ENCODE measurements at places on chromosomes 13 and 19.

DNA sequence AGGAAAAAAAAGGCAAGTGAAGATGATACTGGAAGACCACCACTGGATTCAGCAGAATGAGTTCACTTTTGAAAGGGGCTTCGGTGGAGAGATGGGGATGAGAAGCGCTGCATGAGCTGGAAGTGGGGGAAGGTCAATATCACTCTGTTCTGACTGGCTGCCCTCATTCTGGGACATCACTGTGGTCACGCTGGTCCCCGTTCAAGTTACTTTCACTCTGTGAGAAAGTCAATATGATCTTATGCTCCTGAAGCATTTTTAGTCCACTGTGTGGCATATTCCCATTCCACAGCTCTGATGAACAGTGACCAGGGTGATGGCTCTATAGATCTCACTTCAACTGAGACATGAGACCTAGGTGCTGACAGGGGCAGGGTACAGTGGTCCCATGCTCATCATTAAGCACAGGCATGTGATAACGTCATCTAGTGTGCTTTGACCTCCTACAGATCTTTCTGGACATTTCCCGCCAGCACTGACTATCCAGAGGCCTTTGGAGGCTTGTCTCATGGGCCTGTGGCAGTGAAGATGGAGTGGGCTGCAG, 40.2 kb upstream of the GPR183 start:
- DNase-seq: no peak

DNA sequence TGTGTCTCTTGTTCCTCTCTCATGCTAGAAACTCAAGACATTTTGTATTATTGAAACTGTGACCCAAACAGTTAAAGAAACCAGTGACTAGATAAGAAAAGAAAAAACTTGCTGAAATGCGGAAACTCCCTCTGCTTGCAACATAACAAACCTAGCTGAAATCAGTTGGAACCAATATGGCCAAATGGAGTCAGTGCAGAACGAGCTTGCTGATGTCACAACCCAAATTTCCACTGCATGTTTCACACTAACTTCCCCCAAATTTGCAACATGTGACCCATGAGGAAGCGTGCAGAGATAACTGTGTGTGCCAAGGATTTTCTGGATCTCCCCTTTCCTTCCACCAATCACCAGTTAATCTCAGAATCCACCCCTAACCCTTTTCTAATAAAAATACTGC, 208.0 kb downstream of the DLEU7 start:
- no peak for DNase-seq

DNA sequence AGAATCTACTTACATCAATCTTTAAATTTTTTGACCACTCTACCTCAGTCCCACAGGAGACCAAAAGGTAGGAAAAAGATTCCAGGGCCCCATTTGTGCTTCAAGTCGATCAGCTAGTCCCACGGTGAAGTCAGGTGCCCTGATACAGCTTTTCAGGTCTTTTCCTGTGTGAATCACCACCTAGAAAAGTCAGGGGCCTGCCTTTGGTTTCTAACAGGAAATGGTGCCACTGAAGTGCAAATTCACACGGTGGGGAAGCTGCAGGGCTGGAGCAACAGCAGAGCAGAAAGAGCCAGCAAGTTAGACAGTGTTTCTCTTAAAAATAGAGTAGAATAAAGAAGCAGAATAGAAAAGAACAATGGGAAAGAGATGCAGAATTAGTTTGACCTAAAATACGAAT, 107.5 kb downstream of the KLF12 start:
- peak; percentile 60 for DNase-seq

DNA sequence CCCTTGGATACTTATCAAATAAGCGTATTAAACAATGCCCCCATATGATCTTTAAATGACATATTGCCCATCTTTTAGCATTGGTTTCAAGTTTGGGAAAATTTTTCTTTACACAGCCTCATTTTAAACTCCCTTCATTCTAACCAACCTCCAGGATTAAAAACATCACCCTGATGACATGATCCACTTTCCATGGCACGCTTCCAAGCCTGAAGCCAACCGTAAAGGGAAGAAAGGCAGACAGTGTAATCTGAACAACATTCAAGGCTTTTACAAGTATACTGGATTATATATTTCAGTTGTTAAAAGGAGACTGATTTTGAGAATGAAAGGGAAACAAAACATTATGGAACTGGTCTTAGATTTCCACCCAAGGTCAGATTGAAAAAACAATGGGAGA, 1721.9 kb downstream of the OLFM4 start:
- no peak for DNase-seq

DNA sequence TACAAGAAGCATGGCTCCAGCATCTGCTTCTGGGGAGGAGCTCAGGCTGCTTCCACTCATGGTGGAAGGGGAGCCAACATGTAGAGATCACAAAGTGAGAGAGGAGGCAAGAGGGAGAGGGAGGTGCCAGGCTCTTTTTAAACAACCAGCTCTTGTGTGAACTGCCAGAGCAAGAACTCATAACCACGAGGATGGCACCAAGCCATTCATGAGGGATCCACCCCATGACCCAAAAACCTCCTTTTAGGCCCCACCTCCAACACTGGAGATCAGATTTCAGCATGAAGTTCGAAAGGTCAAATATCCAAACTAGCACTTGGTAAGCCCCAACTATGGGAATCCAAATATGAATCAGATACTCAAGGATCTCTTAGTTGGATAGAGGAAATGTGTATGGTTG, 131.2 kb downstream of the RXFP2 start:
- DNase-seq: no peak

DNA sequence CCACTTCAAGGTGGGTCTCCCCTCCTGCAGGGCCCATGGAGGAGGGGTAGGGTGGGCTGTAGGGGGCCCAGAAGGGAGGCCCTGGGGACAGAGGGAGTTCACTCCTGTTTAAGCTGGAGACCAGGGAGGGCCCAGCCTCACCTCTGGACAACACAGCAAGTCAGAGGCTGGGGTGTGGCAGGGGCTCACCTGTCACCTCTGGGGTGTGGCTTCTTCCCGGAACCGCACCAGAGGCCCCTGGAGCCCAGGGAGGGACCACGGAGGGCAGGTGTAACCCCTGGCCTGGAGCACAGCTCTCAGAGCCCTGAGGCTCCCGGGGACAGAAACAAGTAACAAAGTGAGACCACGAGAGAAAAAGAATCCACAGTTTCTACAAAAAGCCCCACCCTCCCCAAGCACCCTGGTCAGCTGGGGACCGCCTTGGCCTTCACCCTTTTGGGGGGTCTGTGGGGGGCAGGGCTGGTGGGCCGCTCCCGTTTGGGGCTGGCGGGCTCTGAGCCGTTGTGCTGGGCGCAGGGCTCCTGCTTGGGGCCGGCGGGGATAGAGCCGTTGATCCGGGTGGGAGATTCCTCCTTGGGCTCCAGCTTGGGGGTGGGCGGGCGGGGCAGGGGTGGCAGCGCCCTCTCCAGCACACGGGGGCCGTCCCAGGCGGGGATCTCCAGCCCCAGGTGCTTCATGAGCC, 8.0 kb downstream of the SIRT6 start:
- DNase-seq: no peak

GRCh38 chr19:48487948-48488347, 18.8 kb downstream of the CYTH2 start:
- no peak for DNase-seq

- no peak for DNase-seq
Observed at GRCh38 chr13:24356837-24357236, 47.5 kb downstream of the C1QTNF9 start.

DNA sequence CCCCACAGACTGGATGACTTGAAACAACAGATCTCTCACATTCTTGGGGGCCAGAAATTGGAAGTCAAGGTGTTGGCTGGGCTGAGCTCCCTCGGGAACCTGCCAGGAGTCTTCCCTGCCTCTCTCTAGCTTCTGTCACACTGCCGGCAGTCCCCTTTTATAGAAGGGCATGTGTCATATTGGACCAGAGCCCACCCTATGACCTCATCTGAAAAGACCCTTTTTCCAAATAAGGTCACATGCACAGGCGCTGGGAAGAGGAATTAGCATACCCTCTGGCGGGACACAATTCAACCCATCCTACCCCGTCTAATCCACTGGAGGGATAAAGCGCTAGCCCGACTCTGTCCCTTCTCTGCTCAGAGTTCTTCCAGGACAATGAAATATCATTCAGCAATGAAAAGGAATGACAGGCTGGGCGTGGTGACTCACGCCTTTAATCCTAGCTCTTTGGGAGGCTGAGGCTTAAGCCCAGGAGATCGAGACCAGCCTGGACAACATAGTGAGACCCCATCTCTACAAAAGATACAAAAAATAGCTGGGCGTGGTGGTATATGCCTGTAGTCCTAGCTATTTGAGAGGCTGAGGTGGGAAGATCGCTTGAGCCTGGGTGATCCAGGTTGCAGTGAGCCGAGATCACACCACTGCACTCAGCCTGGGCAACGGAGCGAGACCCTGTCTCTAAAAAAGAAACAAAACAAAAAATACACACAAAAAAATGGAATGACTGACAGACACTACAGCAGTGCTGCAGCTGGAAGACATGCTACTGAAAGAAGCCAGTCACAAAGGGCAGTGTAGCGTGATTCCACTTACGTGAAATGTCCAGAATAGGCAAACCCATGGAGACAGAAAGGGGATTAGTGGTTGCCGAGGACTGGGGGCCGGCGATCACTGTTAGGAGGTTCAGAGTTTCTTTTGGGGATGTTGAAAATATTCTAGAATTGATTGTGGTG, 28.5 kb downstream of the MEIS3 start:
- DNase-seq: no peak

- DNase-seq: no peak
Observed at GRCh38 chr19:46441866-46442265, 13.1 kb upstream of the PNMA8C start.

GRCh38 chr13:23354520-23354919, 79.0 kb downstream of the SACS start:
- no peak for DNase-seq

Data from activated T-cell treated with anti-CD3 and anti-CD28 coated beads, Interleukin-2, amount 50 U/mL, for 48 hours (primary cell).